Stimulated activated CD8-positive, alpha-beta memory T cell treated with anti-CD3 and anti-CD28 coated beads, Interleukin-2, amount 100 ng/mL, for 1 hour (primary cell): ENCODE measurements at places on chromosomes 12 and 14.

GRCh38 chr12:3931776-3932175 is 58.6 kb upstream of the PARP11 start:
- DNase-seq: no peak

DNA sequence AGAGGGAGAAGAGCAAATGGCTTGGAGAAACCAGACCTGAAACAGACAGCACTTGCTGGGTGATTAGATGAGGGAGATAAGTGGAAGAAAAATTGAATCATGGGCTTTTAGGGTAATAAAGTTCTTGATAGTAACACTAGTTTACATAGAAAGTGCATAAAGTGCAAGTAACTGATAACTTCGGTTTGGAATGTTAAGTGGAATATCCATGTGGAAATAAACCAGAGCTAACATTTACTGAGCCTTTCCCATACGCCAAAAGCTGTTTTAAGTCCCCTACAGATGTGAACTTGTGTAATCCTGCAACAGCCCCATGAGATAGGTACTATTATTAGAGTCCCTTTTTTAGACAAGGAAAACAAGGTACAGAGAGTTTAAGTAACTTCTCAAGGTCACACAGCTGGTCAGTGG is 77.1 kb upstream of the NUDT4 start:
- no peak for DNase-seq

GRCh38 chr14:21205678-21206581 is 50.1 kb upstream of the OR5AU1 start:
- DNase-seq: no peak

- DNase-seq: no peak
Measured at GRCh38 chr12:580813-581212, 82.4 kb downstream of the NINJ2 start.

GRCh38 chr12:6620137-6620884 is 13.1 kb upstream of the CHD4 start:
- no peak for DNase-seq

GRCh38 chr14:61631045-61631687 is 64.1 kb upstream of the HIF1A start:
- DNase-seq: no peak

DNA sequence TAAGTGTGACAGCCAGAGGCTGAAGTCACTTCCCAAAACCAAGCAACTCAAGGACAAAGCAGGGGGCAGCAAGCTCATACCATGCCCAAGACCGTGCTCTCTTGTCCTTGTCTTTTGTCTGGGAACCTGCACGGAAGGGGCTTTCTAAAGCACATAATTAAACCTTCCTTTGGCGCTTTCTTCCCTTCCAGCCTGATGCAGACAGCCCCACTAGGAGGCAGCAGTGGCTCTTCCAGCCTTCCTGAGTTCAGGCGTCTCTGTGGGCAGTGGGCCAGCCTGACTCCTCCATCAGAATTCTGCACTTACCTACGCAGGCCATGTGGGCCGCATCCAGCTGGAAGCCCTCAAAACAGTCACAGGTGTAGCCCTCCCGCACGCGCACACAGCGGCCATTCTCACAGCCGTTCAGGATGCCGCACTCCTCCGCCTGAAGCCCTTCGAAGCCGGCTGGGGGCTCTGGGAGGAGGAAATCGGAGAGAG is 7.6 kb downstream of the ISCA2 start:
- DNase-seq: no peak

- no peak for DNase-seq
Measured at GRCh38 chr12:24821691-24822090, 127.2 kb downstream of the BCAT1 start.

DNA sequence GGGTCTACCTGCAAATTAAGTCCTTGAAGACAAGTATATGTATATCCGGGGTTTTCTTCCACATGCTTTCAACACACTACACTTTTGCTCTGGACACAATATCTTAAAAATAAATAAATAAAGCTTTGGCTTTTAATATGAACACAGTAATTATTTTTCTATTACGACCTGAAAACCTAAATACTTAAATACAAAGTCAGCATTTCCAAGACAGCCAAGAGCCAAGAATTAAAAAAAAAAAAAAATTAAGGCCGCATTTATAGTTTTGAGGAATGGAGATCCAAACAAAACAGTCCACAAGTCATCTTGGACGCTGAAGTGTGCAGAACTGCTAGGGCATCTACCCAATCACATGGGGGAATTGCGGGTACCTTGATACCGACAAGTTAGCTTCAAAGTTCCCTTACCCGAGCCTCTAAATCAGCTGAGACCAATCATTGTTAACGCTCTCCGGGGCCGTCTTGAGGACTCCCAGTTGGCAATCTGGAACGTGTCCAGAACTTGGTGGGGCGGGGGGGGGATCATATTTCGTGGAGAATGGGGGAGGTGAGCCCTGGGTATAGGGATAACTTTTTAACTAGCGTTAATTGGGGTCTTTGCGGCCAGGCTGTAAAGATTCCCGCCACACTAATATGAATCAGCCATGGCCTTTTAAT is 731 bp upstream of the PCNX4 start:
- DNase-seq: no peak

DNA sequence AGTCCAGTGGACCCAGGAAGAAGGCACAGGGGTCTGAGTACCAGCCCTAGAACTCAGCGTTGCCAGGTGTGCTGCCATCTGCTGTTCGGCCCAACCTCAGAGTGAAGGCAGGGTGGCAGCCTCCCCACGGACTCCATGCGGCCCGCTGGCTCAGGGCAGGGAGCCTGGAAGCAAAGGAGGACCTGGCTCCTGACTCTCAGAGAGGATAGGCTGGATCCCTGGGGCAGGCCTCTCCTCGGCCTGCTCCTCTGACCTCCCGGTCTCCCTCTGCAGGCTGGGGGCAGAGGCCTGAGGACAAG is 10.1 kb downstream of the MCRS1 start:
- DNase-seq: no peak

DNA sequence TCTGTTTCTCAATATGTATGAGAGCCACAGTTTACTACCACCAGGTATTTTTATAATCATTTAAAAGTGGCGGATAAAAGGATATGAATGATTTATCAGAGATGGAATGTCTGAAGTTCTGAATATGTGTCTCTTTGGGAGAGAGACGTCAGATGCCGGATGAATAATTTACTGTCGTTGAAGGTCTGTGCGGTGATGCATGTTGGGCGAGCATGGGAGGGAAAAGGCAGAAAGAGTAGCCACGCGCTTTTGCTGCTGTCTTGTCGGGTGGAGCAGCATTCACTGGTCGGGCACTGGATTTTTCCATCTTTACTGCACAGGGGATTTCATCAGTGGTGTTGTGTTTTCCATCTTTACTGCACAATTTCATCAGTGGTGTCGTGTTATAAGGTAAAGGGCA is 65.6 kb downstream of the SYNE2 start:
- DNase-seq: no peak

- DNase-seq: no peak
Measured at GRCh38 chr12:51970904-51971646, 19.6 kb downstream of the ACVR1B start.

DNA sequence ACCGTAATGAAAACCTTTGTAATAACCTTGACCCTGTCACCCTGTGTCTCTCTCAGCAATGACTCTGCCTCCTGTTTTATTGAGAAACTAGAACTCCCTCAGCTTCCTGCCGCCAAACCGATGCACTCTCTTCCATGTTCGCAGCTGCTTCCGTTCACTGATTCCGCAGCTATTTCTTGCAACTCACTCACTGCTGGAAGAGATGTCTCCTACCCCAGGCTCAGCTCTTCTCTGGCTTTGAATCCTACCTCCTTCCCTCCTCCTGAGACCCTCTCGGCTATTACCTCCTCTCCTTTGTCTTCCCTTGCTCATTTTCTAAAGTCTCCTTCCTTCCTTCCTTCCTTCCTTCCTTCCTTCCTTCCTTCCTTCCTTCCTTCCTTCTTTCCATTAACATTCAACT is 71.0 kb downstream of the ESRRB start:
- DNase-seq: no peak

GRCh38 chr12:68422956-68423574 is 90.9 kb upstream of the MDM1 start:
- DNase-seq: no peak

GRCh38 chr14:20601522-20601921 is 10.3 kb upstream of the RNASE12 start:
- no peak for DNase-seq

DNA sequence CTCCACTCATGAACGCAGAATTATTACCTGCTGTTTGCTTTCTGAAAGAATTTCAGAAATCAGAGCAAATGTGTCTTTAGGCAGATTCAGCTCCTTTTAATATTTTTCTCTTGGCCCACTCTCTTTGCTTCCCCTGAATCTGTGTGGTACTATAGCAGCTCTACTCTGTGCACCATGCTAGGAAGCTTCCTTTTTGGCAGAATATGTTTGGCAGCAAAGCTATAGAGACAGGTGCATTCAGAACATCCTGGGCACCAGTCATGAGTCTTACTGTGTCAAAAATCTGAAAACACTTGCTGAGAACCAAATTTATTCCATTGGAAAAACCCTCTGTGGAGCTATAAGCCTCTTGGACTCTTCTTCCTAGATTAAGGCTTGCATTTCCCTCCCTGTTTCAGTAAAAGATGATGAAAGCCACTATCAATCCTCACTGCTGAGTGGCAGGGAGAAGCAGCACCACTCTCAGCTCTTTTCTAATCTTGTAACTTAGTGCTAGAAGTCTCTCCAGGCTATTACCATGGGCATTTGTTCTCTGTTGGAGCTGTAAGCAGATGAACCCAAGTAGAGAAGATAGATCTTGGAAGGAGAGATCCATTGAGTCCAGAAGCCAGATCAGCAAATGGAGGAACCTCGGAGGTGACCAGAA is 18.2 kb downstream of the CIPC start:
- no peak for DNase-seq

DNA sequence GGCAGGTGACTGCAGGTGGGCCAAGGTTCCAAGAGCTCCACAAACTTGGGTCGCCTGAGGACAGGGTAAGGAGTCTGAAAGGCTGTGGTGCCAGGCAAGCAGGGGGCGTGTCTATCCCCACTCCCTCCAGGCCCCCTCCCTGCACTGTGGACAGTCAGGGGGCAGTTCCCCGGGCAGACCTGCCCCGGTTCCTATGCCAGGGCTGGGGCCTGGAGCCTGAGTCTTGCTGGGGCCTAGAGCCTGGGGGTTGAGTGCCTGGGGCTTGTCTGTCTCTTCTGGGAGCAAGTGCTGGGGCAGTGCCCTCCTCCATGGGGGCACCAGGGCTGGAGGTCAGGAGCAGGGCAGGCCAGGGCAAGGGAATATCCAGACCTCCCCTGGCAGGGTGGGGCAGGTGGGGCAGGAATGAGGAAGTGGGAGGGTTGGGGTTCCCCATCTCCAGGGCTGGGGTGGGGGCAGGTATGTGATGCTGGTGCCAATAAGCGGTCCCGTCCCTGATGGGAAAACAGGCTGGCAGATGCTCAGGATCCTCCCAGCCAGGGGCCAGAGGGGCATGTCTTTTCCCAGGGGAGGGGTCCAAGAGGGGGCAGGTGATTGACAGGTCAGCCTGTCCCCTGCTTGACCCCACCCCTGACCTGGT is 11.9 kb upstream of the TNFAIP2 start:
- no peak for DNase-seq

DNA sequence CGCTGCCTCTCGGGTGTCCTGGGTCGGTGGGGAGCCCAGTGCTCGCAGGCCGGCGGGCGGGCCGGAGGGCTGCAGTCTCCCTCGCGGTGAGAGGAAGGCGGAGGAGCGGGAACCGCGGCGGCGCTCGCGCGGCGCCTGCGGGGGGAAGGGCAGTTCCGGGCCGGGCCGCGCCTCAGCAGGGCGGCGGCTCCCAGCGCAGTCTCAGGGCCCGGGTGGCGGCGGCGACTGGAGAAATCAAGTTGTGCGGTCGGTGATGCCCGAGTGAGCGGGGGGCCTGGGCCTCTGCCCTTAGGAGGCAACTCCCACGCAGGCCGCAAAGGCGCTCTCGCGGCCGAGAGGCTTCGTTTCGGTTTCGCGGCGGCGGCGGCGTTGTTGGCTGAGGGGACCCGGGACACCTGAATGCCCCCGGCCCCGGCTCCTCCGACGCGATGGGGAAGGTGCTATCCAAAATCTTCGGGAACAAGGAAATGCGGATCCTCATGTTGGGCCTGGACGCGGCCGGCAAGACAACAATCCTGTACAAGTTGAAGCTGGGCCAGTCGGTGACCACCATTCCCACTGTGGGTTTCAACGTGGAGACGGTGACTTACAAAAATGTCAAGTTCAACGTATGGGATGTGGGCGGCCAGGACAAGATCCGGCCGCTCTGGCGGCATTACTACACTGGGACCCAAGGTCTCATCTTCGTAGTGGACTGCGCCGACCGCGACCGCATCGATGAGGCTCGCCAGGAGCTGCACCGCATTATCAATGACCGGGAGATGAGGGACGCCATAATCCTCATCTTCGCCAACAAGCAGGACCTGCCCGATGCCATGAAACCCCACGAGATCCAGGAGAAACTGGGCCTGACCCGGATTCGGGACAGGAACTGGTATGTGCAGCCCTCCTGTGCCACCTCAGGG is 679 bp downstream of the ARF6 start:
- DNase-seq: peak; percentile 55

GRCh38 chr12:110367181-110367864 is 36.2 kb downstream of the ANAPC7 start:
- DNase-seq: no peak

DNA sequence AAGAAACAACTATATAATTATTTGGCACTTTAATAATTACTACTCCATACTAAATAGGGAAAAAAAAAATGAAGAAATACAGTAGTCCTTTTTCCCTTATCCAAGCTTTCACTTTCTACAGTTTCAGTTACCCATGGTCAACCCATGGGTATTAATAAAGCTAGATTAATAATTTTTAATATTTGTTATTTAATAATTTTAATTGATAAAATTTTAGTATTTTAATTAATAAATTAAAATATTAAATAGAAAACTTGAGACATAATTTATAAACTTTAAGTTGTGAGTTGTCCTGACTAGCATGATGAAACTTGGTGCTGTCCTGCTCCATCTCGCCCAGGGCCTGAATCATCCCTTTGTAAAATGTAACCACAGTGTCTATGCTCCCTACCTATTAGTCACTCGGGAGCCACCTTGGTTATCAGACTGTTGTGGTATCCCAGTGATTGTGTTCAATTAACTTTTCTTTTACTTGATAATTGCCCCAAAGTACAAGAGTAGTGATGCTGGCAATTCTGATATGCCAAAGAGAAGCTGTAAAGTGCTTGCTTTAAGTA is 71.8 kb downstream of the PAWR start:
- no peak for DNase-seq

- no peak for DNase-seq
Measured at GRCh38 chr14:50545618-50546017, 13.2 kb upstream of the MAP4K5 start.

DNA sequence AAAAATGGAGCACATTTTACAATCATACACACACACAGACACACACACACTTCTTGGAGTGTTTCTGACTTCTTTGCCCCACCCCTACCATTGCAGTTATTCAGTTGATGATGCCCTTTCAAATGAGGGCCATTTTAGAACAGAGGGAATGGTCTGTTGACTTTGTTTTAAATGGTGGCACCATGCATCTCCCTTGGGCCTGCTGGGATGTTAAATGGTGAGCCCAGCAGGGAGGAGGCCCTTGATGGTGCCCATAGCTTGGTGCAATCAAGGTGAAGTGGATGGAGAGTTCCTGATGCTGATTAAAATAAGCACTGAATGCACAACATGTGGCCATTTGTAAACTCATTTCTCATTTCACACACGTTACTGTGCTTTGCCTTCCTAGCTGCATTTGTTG is 13.3 kb downstream of the C12orf75 start:
- DNase-seq: no peak
